ENCODE measurements at places on chromosomes 11 and 22. TPM values are rescaled to one million over a fixed set of nuclear protein-coding genes. Genes with fewer than 3 reads are reported as not detected.

Gene SYT9
- total RNA-seq = under 0.01 TPM

Gene OTOG
- not detected for total RNA-seq

Gene BATF2
- 1.3 TPM for total RNA-seq

Gene OR5B21
- not detected for total RNA-seq

Gene P2RY6
- 0.32 TPM for total RNA-seq

Gene RGL4
- not detected for total RNA-seq

Gene KCNK4
- under 0.01 TPM for total RNA-seq

Gene RRM1
- 128 TPM for total RNA-seq

Gene MYO18B
- under 0.01 TPM for total RNA-seq

Gene CTTN
- 406 TPM for total RNA-seq

Gene BIK
- 0.86 TPM for total RNA-seq

Gene WT1
- total RNA-seq = 16.4 TPM

Gene ZP1
- total RNA-seq = not detected

Gene RHOG
- total RNA-seq = 9.5 TPM

Gene APOBEC3C
- total RNA-seq = 11.9 TPM

Gene CELSR1
- 1.7 TPM for total RNA-seq

Gene ZBTB44
- 41.5 TPM for total RNA-seq

Gene SPON1
- 0.43 TPM for total RNA-seq
